GM23338 (cell line): ENCODE measurements at places on chromosomes 5 and 9.

- H3K27me3 ChIP-seq, result no peaks in the 10 kb centered on the region
- no peaks in the 10 kb centered on the region for H3K36me3 ChIP-seq
- DNase-seq, result no peak
- no peak overlapping the region for H3K4me3 ChIP-seq
- H3K4me1 ChIP-seq, result peaks cover 70% of the 10 kb centered on the region
These were observed 34.9 kb downstream of the RAPGEF1 start for GRCh38 chr9:131704988-131705387.

DNA sequence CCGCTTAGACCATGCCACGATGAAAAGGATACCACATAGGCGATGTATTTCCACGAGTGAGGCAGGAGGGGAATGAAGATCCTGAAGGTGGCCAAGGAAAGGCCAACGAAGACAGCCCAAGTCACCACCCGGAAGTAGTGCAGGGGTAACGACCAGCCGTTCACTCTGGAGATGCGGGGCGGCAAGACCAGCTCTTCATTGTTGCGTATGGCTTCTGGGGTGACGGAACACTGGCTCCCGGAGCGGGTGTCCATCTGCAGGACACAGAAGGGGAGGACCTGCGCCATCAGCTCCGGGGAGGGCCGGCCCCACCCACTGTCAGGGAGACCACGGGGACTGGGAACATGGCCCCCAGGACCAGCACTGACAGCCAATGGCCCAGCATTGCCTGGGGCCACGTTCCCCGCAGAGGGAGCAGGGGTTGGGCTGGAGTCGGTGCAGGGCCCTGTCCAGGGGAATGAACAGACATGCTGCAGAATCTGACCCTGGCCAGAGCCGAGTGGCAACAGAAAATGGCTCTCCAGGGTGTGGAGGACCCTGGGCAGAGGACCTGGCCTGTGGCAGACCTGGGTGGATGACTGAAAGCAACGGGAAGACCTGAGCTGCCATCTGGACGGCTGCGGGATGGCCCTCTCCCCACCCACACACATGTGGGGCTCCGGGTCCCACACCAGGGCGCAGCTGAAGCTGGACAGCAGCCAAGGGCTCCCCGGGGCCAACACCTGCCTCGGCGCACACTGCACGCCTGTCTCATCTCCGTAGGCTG lies 17.7 kb downstream of the ZDHHC11B start:
- no peaks in the 10 kb centered on the region for H3K4me1 ChIP-seq
- DNase-seq, result no peak
- no peak overlapping the region for H3K4me3 ChIP-seq
- H3K36me3 ChIP-seq, result no peaks in the 10 kb centered on the region
- no peak overlapping the region for H3K27ac ChIP-seq

DNA sequence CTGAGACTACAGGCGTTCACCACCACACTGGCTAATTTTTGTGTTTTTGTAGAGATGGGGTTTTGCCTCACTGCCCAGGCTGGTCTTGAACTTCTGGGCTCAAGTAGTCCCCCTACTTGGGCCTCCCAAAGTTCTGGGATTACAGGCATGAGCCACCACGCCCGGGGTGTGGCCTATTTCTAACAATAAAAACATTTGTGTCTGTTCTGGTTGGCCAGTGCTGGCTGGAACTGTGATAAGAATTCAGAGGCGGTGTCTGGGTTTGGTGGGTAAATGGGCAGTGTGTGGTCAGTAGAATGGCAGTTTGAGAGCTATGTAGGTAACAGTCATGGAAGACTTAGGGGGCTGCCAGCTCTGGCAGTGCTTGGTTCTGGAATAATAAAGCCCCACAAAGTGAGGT lies 46.9 kb upstream of the SYNPO start:
- DNase-seq, result no peak
- no peaks in the 10 kb centered on the region for H3K27me3 ChIP-seq
- no peak overlapping the region for H3K4me3 ChIP-seq
- H3K36me3 ChIP-seq, result no peaks in the 10 kb centered on the region
- H3K4me1 ChIP-seq, result peaks cover 10% of the 10 kb centered on the region; the same call in 1 of the 2 replicates

GRCh38 chr9:121865060-121865459 lies 213.6 kb downstream of the DAB2IP start:
- peaks cover 10% of the 10 kb centered on the region for H3K4me1 ChIP-seq
- no peaks in the 10 kb centered on the region for H3K27me3 ChIP-seq
- no peak overlapping the region for H3K4me3 ChIP-seq

DNA sequence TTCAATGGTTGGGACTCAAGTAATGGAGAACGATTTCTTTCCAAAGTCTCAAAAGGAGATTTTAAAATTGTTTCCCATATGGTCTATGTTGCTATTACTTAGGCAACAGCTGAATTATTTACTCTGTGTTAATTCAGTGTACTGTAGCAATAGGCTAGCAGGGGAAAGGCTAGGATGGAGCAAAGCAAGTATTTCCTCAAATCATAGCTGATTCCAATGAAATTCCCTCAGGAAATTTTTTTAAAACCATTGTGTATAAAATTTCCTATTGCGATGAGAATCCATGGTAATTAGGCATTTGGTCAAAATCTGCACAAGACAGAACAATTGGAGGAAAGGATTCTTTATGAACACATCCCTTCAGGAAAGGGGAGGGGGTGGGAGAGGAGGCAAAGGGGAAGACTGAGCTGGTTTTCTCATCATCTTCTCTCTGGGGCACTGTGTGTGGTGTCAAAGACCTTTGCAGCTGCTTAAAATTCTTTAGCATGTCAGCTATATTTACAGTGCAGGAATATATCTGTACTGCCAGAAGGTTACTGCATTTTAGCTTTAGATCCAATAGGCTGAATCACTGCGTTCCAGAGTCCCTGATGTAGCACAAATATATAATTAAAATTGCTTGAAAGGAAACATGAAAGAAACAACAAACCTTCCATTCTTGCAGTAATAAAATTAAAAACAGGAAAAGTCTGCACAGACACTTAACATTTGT lies 95.3 kb downstream of the ZNF608 start:
- H3K27me3 ChIP-seq, result no peaks in the 10 kb centered on the region
- no peak for DNase-seq
- H3K27ac ChIP-seq, result peak overlapping the region; percentile 86
- H3K36me3 ChIP-seq, result 0 out of 2 replicates have a peak, but pooled peaks cover 3% of the 10 kb centered on the region

GRCh38 chr5:165673499-165673898 lies 2168.1 kb downstream of the MAT2B start:
- H3K4me1 ChIP-seq, result no peaks in the 10 kb centered on the region
- H3K27me3 ChIP-seq, result no peaks in the 10 kb centered on the region
- no peaks in the 10 kb centered on the region for H3K36me3 ChIP-seq
- no peak overlapping the region for H3K27ac ChIP-seq
